GM04503 (cell line): ENCODE measurements at places on chromosomes 3 and 15.

GRCh38 chr3:16264174-16264707 lies 502 bp downstream of the DPH3 start:
- no peak for DNase-seq

GRCh38 chr3:36097209-36097608 lies 283.1 kb upstream of the STAC start:
- no peak for DNase-seq

DNA sequence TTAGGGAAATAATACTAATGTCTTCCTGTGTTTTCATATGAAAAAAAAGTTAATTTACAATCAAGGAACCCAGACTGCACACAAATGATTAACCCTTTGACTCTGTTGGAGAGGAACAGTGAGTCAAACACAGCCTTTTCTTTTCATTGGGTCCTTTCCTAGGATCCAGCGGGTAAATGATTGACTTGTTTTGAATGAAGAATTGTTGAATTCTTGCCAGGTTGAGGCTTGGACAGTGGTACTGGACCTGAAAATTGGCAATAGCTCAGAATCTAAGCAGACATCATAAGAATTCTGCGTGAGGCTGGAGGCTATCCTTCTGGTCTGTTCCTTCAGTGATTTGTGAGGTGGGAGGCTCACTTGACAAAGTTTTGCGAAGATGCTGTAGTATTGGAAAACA lies 143.0 kb downstream of the RYR3 start:
- no peak for DNase-seq

GRCh38 chr3:100968932-100969906 lies 24.0 kb downstream of the ABI3BP start:
- no peak for DNase-seq

DNA sequence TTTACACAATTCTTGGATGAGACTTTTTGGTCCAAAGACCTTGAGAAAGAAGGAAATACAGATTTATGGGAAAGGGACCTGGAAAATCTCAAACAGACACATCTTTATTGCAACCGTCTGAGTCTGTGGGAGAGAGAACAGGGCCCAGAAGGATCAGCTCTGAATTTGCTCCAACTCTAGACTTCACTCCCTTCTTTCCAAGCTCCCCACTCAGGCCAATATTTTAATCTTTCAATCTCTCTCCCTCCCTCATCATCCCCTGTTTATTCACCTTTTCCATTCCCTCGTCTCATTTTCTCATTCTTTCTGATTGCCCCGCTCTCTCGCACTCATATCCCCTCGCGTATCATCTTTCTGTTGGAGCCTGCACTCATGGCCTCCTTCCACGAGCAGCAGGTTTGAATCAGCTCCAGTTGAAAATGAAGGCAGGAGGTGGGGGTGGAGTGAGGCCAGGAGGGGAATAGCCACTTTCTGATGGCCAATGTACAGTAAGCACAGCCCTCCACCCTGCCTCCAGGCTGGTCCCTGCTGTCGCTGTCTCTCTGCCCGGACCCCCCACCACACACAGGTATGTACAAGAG lies 63.6 kb upstream of the BOC start:
- DNase-seq = no peak

- DNase-seq = no peak
Observed at GRCh38 chr3:52423173-52423572, 21.7 kb downstream of the SEMA3G start.

DNA sequence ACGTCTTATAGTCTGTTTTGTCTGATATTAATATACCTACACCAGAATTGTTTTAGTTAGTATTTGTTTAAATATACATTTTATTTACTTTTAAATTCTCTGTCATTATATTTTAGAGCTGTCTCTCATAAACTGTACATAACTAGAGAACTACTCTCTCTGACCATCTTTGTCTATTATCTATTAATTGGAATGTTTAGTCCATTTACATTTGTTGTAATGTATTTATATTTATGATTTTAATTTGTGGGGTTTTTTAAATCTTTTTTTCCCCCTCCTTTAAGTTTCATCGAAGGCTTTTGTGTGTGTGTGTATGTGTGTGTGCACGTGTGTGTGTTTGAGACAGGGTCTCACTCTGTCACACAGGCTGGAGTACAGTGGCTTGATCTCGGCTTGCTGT lies 47.1 kb downstream of the ITPR1 start:
- DNase-seq = no peak

DNA sequence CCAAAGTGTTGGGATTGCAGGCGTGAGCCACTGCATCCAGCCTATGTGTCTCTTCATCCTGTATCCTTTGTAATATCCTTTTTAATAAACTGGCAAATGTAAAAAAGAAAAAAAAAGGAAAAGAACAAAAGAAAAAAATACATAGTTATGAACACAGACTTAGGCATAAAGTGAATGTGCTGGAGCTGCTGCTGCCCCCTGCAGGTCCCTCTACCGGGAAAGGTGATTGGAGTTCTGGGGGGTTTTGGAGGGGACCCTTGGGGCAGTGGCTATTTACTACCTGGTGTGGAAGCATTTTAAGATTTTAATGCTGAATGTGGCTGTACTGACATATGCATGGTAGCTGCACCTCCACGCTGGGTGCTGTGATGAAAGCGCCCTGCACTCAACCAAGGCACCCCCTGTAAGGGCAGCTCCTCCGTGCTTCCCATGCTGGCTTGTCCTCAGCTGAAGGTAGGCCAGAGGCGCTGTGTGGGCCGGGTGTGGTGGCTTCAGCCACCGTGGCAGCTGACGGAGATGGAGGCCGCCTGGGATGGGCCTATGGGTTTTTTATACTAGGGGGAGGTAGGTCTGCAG lies 49.9 kb downstream of the RPLP1 start:
- no peak for DNase-seq

DNA sequence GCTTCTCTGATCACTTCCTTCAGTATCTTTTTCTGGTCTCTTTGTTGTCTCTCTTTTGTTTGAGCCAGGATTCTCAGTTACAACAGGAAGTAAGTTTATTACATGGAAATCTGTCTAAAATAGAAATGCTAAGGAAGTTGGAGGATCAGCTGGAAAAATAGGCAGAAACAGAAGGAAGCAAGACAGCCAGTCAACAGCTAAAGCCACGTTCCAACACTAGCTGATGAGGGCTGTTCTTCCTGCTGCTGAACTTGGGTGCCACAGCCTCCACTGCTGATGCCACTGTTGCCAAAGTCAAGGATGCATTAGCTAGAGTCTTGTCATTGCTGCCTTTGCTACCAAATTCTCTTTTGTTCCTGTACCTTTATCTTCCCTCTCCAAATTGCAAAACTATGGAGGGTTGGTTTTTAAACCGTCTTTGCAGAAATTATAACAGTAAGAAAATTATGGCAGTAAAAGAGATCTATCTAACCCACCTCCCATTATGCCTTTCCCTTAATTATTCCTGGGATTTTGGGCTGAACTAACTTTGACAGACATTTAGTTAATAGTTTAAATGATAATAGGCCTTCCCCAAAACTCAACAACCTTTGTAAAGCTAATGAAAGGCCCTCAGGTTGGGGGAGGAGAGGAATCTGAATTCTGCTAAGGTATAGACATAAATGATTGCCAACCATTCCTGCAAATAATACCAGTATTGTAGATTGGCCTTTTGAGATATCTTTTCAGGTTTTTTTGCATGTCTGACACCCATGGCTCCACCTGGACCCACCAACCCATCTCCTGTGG lies 27.4 kb upstream of the OR5K4 start:
- DNase-seq = no peak

- no peak for DNase-seq
Observed at GRCh38 chr15:99970891-99971430, 237.7 kb upstream of the LYSMD4 start.

- DNase-seq = no peak
Observed at GRCh38 chr3:37536840-37537239, 324.8 kb upstream of the CTDSPL start.

DNA sequence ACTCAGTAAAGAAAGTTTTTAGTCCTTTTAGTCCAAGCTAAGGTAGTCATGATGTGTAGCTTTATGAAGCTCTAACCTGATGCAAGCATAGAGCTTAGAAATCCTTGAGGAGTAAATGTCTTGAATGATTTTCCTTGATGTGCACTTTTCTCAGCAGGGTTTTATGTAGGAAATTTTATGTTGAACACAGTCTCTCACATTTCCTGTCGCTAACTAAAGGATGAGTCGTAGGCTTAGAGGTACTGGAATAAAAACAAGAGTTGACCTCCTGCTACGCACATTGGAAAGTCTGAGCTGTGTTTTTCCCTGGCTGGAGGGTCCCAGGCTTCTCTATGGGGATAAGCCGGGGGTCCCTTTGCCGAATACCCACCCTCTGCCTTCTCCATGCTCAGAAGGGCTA lies 34.7 kb upstream of the ZPLD1 start:
- DNase-seq = no peak

DNA sequence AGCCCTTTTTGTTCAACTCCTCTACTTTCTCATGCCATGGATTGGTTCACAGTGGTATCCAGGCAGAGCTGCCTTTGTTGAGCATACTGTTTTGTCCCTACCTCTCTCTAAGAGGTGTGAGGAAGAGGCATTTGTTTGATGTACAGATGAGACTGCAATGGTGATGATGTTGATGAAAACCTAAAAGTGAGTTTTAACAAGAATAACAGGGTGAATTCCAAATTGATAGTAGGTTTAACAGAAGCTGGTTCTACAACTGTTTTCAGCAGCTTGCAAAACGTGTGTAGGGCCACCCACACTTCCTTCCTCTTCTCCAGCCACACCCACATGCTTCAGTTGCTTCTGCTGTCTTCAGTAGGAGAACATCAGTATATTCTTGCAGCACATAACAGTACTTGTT lies 10.2 kb downstream of the SNRK start:
- no peak for DNase-seq

DNA sequence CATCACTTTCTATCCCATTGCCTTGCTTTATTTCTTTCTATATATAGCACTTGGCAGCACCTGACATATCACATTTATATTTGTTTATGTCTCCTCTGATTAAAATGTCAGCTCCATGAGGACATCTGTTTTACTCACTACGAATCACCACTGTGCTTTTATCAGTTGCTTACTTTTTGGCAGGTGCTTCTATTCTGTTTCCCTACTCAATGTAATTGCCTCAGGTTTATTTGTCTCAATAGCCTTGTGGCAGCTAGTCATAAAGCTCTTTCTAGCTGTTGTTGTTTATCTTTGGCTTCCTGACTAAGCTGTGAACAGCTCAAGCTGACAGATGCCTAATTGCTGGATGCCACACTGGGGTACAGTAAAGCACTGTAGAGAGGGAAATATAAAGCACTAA lies 85.5 kb downstream of the VPS13C start:
- DNase-seq = no peak

- no peak for DNase-seq
Observed at GRCh38 chr3:10090179-10090578, 17.9 kb downstream of the FANCD2OS start.

DNA sequence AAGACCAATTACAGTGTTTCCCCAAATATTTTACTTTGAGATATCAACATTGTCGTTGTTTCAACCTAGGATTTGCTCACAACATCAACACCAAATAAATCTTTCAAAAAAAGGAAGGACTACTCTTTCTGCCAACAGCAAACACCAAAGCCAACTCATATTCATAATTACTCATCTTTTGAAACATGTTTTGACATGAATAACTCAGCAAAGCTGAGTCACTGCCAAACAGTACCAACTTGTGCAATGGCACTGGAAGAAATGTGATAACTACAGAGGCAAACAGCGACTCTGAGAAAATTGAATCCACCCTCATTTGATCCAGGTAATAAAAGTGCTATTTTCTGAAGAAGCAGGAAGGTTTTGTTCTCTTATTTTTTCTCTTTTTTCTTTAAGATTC lies 67.2 kb downstream of the PEX5L start:
- DNase-seq = no peak

DNA sequence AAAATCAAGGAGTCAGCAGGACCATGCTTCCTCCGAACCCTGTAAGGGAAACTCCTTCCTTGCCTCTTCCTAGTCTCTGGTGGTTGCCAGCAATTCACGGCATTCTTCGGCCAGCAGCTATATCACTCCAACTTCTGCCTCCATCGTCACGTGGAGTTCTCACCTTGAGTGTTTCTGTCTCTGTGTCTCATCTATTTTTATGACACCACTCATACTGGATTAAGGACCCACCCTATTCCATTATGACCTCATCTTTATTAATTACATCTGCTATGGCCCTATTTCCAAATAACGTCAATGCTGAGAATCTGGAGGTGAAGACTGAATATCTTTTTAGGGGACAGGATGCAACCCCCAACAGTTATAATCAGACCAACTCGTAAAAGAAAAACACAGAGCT lies 21.8 kb upstream of the HES1 start:
- no peak for DNase-seq

DNA sequence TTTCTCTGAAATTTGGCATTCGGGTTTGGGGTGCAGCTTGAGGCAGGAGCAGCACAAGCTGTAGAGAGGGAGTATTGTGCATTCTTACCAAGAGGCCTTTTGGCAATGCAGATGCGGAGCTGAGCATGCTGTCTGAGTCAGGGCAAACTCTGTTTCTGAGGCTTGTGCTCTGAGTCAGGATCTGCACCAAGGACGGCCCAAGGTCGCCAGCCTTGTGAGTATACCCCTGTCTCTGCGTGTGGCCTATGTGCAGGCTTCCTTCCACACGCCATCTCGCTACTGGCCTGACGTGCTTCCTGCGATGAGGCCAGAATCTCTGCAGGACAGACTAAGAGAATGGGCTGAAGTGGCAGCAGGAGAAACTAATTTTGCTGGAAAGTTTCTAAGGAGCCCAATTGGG lies 83.8 kb upstream of the ROPN1 start:
- peak; percentile 13 for DNase-seq

DNA sequence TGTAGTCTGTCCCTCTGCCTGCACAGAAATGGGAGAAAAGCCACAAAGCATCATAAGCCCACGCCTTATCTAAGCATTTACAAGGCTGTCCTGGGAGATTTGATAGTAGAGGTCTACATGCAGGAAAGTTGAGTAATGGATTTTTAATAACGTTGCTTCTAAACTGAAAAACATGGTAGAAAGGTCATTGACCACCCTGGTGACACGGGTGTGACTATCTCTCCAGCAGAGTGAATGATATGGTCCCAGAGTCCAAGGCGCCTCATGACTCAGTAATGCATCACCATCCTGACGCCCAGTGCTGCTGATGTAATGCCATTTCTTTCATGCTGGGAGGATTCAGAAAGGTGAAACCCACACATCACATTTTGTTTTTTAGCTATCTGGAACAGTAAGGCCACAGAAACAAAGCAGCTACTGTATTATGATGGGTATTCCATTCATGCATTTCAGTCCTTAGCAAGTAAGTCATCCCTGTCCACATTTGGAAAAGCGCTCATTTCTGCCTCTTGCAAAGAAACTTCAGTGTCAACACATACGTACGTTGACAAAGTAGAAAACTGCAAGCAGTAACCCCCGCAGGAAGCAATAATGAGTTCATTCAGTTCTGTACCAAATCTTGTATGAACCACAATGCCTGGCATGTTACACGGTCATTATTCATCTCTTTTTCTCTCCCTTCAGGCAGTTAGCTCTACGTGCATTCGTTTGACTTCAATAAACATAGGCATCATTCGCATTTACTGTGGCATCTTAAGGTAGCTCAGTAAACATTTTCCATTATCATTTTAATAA lies 483.5 kb downstream of the GABRG3 start:
- no peak for DNase-seq

GRCh38 chr15:95653361-95653805 lies 677.1 kb upstream of the NR2F2 start:
- DNase-seq = no peak
